ENCODE measurements at places on chromosomes 12 and 14.

GRCh38 chr14:51784466-51784865, 75.9 kb upstream of the GNG2 start:
- no peak for DNase-seq

- DNase-seq, result no peak
These were observed 1.4 kb upstream of the MYH6 start for GRCh38 chr14:23409475-23409874.

DNA sequence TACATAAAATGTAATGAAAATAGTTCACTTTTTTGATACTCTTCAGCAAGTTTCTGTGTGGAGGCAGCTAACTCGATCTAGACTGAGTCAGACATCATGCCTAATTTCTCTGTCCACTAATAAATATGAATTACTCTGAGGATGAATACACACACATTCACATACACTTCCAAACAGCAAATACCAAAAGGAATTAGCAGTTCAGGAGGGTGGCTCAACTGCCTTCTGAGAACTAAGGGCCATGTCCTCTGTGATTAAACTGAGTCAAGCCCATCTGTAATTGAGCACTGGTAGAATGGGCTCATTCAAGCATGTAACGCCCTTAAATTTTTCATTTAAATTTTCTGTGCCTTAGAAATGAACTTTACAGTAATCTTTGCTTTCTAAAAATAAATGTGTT, 242.5 kb downstream of the AKAP6 start:
- no peak for DNase-seq

GRCh38 chr14:80523518-80524117, 312.3 kb upstream of the DIO2 start:
- DNase-seq, result no peak

DNA sequence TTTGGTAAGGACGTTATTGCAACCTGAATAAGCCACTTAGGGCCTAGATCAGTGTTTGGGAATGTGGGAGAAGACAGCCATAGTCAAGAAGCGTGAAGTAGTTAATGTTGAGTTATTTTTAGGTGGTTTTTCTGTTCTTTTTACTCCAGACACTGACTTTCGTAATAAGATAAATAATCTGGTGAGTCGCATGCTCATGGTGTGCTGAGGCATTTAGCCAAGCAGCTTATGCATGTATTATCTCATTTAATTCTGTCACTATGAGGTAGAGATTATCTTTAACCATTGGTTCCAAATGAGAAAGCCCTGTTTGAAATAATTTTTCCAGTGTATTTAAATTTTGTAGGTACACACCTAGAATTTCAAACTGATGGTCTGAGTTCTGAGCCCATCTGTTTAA, 67.3 kb downstream of the RCOR1 start:
- no peak for DNase-seq
